ENCODE measurements at places on chromosomes 7 and 10. TPM values are rescaled to one million over a fixed set of nuclear protein-coding genes. Genes with fewer than 3 reads are reported as not detected.

DNA sequence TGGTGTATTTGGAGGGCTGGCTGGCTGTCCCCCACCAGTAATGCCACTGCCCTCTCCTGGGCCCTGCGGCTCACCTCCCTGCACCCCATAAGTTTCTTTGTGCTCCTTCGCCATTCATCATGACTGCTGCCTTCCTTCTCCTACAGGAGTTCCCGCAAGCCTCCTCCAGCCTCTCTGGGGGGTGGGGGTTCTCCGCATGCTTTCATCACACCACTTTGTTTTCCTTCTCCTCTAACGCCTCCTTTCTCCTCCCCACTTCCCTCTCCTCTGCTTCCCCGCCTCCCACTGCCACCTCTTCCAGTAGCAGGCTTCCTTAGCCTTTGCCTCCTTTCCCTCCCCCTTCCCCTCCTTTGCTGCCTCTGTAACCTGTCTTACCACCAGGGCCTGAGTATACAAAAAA lies 58.1 kb downstream of the PAX2 start:
- DNase-seq = no peak

GRCh38 chr10:5595591-5595990 lies 70.8 kb downstream of the ASB13 start:
- DNase-seq = no peak

DNA sequence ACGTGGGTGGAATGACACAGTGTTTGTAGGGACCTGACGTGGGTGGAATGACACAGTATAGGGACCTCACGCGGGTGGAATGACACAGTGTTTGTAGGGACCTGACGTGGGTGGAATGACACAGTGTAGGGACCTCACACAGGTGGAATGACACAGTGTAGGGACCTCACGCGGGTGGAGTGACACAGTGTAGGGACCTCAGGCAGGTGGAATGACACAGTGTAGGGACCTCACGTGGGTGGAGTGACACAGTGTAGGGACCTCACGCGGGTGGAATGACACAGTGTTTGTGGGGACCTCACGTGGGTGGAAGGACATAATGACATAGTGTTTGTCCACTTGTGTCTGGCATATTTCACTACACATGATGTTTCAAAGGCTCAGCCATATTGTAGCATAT lies 19.3 kb downstream of the PPP2R2D start:
- DNase-seq = no peak

Gene NPM3
- polyA plus RNA-seq = 47.6 TPM

DNA sequence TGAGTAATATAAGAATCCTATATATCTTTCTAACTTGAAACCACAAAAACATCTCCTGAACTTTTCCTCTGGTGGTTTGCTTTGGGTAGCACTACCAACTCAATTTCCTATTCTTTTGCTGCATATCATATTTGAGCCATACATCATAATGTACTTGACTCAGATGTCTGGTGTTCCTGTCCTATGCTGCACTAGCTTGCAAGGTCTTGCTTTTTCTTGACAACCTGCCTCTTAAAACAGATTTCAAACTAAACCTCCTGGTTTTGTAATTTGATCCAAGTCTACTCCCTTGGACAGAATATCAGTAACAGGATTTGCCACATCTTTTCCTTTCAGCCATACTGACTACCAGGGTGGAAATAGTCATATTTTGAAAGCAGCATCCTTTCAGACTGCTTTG lies 520.3 kb upstream of the LRRTM3 start:
- no peak for DNase-seq

DNA sequence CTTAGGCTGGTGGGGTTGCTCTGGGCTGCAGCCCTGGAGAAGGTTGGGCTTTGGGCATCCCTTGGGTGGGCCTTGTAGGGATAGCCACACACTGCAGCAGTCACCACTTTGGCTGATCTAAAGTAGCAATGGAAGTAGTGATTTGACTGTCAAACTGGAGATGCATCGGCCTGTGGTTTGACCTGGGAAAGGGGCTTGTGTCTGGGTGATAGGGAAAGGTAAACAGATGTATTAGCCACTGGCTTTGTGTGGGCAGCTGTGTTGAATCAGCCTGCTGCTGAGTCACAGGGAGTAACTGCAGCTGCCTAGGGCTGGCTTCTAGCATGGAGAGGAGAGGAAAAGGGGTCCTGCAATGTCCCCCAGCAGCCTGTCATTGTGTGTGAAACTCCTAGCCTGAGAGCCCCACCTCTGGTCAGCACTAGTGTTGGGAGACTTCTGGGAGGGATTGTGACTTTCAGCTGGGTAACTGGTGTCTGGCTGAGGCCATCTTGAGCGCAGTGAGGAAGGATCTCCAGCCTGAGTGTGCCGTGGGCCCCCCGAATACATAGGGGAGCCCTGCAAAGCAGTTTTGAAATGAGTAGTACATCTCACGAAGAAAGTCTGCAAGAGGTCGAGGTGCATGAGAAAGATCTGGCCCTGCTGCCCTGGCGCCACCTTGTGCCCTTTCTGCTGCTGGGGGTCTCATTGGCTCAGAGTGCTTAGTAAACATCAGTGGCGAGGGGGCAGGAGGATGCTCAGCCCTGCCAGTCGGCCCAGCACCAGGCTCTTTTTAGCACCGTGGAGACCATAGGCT lies 117.3 kb downstream of the FANK1 start:
- no peak for DNase-seq

Gene NEUROD6
- polyA plus RNA-seq = not detected

DNA sequence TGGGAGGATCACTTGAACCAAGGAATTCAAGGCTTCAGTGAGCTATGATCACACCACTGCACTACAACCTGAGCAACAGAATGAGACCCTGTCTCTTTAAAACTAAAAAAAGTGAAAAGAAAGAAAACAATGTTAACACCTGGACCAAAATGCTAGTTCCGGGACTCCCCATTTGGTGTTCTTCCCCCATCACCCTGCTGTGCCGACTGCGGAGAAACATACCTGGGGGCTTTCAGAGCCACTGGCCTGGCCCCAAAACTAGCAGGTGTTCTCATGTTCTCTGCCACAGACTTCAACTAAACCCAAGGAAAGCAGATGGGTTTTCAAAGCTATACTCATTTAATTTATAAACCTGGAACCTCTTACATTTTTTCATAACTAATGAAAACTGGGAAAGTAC lies 250.9 kb downstream of the KIAA1217 start:
- DNase-seq = no peak

DNA sequence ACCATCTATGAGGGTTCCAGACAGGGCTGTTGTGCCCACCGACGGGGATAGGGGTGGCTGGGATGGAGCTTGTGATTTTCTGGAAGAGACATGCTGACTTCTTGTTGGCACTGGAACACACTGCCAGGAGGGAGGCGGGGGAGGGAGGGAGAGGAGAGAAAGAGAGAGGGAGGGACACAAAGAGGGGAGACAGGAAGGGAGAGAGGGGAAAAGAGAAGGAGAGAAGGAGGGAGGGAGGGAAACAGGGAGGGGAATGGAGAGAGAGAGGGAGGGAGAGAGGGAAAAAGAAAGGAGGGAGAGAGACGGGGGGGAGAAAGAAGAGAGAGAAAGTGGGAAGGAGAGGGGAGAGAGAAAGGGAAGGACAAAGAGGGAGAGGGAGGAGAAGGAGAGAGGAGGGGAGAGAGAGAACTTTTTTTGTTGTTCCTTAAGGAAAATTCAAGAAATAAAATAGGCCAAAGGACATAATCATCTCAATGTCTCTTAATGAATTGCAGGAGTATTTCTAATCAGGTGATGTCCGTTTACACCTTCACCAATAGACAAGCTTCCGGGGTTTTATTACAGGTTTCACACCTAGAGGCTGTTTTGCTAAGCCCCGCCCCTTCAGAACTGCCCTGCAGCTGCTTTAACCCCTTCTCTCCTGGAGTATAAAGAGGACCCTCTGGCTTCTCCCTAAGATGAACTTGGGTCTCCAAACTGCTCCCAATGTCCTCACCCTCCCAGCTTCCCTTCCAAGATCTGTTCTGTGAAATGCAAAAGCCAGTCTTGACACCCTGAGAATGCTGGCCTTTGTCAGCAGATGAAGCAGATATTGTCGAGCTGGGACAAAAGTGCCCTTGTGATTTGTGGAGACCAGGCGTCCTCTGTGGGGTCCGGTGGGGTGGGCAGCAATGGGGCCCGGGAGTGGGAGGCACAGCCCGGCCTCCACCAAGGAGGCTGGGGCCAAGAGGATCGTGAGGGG lies 82.0 kb upstream of the GTF2IRD1 start:
- DNase-seq = no peak

Gene PON1
- polyA plus RNA-seq = 0.63 TPM

Gene SGMS1
- 6.5 TPM for polyA plus RNA-seq

DNA sequence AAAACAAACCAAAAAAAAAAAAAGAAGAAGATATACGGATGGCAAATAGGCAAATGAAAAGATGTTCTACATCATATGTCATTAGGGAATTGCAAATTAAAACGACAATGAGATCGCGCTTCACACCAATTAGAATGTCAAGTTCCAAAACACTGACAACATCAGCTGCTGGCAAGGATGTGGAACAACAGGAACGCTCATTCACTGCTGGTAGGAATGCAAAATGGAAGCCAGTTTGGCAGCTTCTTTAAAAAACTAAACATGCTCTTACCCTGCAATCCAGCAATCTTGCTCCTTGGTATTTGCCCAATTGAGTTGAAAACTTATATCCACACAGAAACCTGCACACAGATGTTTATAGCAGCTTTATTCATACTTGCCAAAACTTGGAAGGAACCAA lies 34.8 kb downstream of the CALML5 start:
- no peak for DNase-seq

GRCh38 chr10:58641095-58641531 lies 128.4 kb downstream of the BICC1 start:
- peak; percentile 81 for DNase-seq

Gene SPDYE8
- polyA plus RNA-seq = not detected

DNA sequence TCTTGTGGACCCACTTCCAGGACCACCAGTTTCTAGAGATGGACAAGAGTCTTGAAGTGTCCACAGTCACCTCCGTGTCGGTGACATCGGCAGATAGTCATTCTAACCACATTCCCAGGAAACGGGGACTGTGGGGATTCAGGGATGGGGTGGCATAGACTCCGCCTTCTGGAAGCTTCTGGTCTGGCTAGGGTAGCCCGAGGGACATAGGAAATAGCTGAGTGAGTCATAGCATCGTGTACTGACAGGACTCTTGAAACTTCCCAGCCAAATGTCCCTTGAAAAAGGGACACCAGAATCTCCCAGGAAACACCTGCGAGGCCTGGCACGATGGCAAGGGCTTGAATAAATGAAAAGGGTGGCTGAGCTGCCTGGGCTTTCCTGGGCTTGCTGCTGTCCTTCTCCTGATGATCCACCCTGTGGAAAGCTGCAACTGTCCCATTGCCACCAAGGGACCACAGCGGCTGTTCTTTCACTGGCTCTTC lies 84.1 kb upstream of the LRRC4 start:
- DNase-seq = no peak

Measured in HepG2 (cell line).